DMS 273 treated with DMSO at 0.1 percent for 48 hours (cell line): ENCODE measurements at places on chromosomes 12 and 14.

DNA sequence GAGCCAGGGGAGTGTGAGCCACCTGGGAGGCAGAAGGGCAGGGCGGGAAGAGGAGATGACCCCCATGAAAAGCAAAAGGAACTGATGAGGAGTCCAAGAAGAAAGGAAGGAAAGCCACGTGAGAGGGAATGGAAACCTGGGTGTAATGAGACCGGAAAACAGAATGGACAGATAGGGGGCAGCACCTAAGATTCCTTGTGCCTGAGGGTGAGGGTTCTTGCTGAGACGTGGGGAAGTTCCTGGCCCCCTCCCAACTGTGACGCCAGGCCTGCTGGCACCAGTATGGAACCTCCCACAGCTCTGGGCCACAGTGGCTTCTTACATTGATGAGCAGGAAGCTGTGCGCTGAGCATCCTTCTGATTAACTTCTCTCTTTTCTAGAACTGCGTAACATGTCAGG is 30.8 kb downstream of the TTC7B start:
- no peak for DNase-seq

- DNase-seq, result no peak
Observed at GRCh38 chr12:55682087-55682796, 25.5 kb downstream of the ITGA7 start.

GRCh38 chr12:105677672-105678071 is 347.2 kb downstream of the C12orf75 start:
- no peak for DNase-seq

GRCh38 chr12:28023156-28023887 is 50.8 kb upstream of the PTHLH start:
- DNase-seq, result no peak

DNA sequence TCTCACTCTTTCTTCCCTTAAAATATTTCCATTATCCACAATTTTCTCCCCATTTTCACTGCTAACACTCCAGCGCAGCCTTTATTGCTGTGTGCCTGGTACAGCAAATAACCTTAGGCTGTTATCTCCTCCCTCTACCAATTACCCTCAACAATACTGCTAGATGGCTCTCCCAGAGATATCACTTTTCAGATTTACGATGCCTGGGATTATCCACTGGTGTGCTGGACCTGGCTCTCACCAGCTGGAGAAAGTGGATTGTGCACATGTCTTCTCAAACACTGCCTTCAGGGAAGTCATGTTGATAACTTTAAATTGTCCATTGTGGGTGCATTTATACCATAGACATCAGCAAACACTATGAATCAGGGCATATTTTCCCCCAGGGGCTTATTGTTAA is 101.9 kb upstream of the ADAMTS20 start:
- no peak for DNase-seq
